ENCODE measurements at places on chromosomes 12 and 14. TPM values are rescaled to one million over a fixed set of nuclear protein-coding genes. Genes with fewer than 3 reads are reported as not detected.
A peak's percentile ranks its signal among the peaks of the same experiment; 100 is the strongest.

GRCh38 chr12:52848661-52849255 lies at the start of gene KRT78:
Gene KRT78 (minus strand): TSS chr12:52848994. CDS start chr12:52848930, 64 bp downstream.
- DNase-seq: no peak

DNA sequence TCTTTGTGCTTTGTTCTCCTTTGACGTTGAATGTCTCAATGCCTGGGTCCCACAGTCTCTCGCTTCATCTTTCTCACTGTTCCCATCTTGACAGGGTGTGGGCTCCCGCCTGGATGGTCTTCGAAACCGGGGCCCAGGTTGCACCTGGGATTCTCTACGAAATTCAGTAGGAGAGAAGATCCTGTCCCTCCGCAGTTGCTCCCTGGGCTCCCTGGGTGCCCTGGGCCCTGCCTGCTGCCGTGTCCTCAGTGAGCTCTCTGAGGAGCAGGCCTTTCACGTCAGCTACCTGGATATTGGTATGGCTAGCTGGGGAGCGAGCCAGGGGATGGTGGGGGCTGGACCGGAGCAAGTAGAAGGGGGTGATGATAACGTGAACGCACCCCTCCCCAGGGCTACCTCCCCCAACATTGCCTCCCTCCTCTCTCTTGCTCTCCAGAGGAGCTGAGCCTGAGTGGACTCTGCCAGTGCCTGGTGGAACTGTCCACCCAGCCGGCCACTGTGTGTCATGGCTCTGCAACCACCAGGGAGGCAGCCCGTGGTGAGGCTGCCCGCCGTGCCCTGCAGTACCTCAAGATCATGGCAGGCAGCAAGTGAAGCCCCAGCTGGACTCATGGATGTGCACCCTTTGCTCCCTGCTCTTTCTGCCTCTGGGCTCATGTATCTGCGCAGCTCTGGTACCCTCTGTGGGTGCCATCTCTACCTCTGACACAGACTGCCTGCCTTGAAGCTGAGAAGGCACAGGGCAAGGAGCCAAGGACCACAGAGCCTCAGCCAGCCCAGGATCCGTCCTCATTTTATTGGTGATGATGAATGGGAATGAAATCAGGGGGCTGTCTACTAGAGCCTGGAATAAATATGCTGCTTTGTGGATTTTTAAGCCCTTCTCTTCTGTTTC lies 1.5 kb downstream of the NPFF start:
- no peak for DNase-seq

DNA sequence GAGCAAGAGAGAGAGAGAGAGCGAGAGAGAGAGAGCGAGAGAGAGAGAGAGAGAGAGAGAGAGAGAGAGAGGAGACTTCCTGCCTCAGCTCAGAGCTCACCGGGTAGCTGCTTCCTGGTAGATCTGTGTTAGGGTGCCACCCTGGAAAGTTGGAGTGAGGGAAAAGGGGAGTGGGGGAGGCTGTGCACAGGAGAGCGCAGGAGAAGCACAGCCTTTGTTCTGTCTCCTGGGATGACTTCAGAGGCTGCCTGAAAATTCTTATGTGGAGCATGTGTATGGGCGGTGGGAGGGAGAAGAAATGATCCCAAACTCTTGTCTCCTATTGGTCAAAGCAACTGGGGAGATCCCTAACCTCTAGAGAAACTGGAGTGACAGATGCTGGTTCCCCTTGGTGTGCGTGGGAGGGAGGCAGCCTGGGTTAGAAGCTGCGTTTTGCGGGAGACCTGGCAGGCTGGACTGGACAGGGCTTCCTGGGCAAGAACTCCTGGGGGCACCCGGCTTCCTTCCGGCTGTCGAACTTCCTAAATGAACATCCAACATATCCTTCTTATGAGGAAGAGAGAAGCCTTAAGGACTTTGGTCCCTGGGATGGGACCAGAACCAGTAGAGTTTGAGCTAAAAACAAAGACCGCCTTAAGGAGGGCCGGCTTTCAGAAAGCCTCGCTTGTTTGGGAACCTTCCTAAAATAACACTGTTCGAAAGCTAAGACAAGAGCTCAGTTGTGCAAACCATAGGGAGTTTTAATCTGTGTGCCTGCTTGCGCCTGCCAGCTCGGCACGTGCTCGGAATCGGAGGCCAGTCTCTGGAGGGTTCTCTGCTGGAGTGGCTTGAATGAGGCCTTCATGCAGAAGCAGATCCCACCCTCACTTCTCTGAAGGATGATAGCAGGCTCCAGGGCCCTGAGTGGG lies 30.4 kb upstream of the BEGAIN start:
- peak; percentile 76 for DNase-seq

DNA sequence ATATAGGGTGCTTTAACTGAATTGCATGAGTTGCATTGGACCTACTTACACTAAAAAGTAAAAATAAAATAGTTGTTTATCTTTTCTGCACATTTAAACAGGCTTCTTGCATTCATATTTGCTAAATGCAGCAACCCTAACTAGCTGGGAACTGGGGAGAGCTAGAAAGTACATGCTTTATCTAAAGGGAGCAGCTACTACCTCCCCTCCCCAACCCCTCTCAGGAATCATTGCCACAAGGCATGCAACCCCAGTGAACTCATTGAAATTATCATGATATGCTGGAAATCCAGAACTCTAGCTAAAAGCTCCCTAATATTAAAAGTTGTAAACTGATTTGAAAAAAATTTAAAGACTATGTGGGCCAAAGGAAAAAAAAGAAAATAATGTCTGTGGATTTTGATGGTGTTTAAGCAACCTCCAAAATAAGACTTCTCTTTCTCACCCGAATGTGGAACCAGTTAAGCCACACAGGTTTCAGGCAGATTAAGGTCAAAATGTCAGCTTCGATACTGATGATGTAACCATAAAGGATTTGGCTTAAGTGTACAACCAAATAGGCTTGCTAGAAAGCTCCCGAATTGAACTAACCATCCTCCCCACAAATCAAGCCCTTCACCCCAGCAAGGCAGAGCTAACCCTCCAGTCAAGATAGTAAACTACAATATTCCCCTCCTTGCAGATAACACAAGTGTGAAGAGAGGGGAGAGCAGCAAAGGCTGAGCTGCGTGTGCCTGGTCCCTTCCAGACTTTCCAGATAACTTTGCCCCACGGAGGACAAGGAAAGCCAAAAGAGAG lies 13.8 kb upstream of the POC1B start:
- DNase-seq: no peak

DNA sequence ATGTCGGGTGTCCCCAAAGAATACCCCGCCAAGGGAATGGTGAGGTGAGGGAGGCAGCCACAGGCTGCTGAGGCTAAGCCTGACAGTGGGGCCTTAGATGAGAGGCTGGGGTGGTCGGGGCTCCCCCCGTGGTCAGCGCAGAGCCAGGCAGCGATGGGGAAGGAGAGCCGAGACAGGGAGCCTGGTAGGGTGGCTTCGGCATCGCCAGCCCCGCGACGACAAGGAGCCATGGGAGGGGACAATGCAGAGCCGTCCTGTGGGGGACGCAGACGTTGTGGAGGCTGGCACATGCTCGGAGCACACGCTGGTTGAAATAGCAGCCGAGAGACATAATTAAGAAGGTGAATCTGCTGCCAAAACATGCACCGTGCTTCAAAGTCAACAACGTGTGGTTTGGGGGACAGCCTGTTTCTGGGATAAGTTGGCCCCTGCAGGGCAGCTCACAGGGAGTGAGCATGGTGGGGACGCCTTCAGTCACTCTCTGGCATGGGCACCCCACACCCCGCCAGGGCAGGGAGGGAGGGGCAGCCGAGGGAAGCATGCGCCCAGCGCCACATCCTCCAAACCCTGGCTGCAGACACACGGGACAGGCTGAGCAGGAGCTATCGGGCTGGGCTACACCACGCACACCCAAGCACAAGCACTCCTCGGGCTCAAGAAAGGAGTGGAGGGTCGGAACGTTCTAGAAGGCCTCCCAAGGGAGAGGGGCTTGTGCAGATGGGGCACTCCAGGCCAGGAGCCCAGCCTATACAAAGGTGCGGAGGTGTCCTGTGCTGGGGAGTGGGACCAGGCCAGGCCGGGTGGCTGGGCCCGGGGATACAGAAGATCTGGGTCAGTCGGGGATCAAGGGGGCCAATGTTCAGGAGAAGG lies 66.6 kb upstream of the C14orf180 start:
- DNase-seq: no peak

- no peak for DNase-seq
Measured at GRCh38 chr14:67734675-67735074, 33.0 kb downstream of the RDH12 start.

GRCh38 chr12:32252199-32253073 lies 145.8 kb downstream of the BICD1 start:
- DNase-seq: no peak

DNA sequence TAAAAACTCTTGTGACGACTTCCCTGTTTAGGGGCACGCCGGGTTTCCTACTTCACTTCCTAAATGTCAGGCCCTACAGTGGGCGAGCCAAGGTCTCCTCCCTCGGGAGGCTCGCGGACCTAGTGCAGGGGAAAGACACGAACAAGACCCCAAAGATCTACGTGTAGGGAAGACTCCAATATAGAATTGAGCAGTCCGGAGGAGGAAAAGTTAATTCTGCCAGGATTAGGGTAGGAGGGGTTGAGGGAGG lies 564 bp downstream of the ATXN3 start:
- peak; percentile 77 for DNase-seq

DNA sequence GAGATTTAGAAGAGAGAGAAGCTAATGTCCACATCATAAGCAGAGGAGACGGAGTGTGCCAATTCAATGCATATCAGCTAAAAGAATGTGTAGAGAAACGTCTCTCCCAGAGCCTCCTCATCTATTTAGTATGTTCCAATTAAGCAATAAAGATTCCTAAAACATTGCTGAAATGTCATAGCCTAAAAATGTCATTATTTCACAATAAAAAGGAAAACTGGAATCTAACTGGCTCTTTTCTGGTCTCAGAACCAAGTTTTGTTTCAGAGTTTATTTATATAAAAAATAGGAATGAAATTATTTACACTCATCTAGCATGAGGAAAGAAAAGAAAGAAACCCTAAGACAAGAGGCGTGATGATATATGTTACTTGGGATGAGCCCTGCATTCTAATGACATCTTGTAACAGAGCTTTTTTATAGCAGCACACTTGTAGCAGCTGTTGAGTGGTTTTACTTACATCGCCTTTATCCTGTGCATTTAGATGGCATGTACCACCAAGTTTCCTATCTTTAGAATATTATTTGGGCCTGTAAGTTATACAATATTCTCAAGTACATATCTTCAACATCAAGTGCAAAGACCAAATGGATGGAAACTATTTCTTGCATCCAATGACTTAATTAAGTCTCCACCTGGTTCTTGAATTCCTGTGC lies 266.3 kb upstream of the PRKD1 start:
- no peak for DNase-seq

GRCh38 chr12:48758186-48758585 lies 30.7 kb downstream of the ADCY6 start:
- no peak for DNase-seq

- no peak for DNase-seq
Measured at GRCh38 chr14:50299585-50299984, 12.4 kb downstream of the L2HGDH start.

GRCh38 chr14:30572771-30573170 lies 13.8 kb downstream of the G2E3 start:
- DNase-seq: no peak

- no peak for DNase-seq
Measured at GRCh38 chr12:102342281-102343006, 137.9 kb downstream of the IGF1 start.

GRCh38 chr12:49987625-49988303 lies 15.0 kb downstream of the AQP6 start:
- DNase-seq: no peak

DNA sequence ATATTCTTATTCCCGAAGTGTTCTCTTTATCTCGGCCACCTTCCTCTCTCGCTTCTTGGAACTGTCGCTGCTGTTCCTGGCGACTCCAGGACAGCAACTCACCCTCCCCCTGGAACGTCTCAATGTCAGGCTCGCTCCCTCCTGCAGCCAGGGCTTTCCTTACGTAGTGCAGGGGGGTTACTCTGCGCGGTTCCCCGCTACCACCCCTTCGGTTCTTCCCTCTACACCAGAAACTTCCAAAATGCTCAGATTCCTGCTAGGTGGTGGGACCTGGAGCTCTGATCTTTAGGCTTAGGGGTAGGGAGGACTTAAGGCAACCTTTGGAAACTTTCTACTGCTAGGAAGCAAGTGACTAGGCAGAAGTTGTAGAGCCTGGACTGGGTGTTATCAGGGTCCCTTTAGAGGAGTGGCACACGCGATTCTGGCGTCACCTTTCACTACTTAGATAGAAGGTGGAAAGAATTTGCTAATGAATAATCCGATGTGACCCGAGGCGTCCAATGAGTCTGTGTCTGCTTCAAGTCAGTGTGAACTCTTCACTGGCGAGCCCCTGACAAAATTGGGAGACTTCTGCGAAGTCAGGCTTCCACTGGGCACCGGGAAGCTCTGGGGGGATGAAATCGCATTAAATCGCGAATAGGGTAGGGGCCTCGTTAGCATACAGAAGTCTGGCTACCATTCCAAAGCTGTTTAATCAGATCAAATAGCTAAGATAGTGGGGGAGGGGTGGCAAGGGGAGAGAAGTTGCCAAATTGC lies 900 bp upstream of the DPF3 start:
- DNase-seq: no peak

DNA sequence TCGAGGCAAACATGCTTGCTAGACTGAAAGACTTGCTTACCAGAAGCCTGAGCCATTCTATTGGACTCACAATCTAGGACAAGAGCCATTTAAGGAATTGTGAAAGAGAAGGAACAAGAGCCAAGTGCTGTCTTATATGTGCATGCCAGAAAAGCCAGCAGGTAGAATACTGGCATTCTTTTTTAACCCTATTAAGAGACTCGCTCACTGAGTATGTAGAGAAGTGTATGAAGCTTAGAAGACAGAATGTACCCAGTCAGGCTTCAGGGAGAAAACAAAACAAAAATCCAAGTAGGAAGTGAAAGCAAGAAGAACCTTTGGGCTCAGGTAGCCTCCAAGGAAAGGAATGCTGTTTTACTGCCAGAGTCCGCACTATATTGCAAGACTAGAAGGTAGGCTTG lies 65.9 kb downstream of the DCAF5 start:
- DNase-seq: no peak

GRCh38 chr12:46354111-46354801 lies 18.3 kb downstream of the SLC38A2 start:
- DNase-seq: no peak

GRCh38 chr12:105616971-105617540 lies 286.6 kb downstream of the C12orf75 start:
- no peak for DNase-seq

DNA sequence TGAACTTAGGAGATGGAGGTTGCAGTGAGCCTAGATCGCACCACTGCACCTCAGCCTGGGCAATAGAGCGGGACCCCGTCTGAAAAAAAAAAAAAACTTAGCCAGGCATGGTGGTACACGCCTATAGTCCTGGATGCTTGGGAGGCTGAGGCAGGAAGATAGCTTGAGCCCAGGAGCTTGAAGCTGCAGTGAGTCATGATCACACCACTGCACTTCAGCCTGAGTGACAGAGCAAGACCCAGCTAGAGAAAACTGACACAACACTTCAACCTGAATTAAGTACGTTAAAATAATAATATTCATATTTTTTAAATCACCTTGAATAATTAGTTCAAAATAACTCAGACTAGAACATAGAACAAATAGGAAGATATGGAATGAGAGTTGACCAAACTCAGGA lies 5.7 kb upstream of the CATSPERB start:
- DNase-seq: no peak

GRCh38 chr12:44286336-44286735 lies 450.5 kb downstream of the TMEM117 start:
- no peak for DNase-seq

The GLT1D1 gene
- 2.0 TPM for total RNA-seq

The TMBIM4 gene
- 99.3 TPM for total RNA-seq

The ATXN2 gene
- 105 TPM for total RNA-seq

The ACSS3 gene
- 41.2 TPM for total RNA-seq

The CD163L1 gene
- total RNA-seq: 12.0 TPM

The ANHX gene
- total RNA-seq: not detected

The CRIP2 gene
- total RNA-seq: 172 TPM

The KRT74 gene
- not detected for total RNA-seq

The CAPZA3 gene
- not detected for total RNA-seq

The KRT79 gene
- not detected for total RNA-seq

The ARHGEF40 gene
- 91.1 TPM for total RNA-seq
